Osteoblast (primary cell): ENCODE measurements at places on chromosomes 1 and 21. TPM values are rescaled to one million over a fixed set of nuclear protein-coding genes. Genes with fewer than 3 reads are reported as not detected.
A peak's percentile ranks its signal among the peaks of the same experiment; 100 is the strongest.

DNA sequence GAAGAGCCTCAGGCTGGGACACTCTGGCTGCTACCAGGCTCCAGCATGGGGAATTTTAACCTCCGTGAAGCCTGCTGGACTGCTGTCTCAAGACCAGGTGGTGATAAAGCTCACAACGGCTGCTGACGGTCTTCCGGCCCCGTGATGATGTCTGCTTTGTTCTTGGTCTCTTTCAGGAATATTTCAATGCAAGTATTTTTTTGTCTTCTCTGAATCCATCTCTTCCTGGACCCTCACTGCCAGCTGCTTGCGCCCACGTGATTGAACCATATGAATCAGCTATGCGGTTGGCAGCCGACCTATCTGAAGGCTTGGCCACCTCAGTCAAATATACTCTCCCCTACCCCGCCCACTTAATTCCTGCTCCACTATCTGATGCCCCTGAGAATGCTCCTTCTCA lies 14.6 kb upstream of the SLC6A17 start:
- DNase-seq: no peak

DNA sequence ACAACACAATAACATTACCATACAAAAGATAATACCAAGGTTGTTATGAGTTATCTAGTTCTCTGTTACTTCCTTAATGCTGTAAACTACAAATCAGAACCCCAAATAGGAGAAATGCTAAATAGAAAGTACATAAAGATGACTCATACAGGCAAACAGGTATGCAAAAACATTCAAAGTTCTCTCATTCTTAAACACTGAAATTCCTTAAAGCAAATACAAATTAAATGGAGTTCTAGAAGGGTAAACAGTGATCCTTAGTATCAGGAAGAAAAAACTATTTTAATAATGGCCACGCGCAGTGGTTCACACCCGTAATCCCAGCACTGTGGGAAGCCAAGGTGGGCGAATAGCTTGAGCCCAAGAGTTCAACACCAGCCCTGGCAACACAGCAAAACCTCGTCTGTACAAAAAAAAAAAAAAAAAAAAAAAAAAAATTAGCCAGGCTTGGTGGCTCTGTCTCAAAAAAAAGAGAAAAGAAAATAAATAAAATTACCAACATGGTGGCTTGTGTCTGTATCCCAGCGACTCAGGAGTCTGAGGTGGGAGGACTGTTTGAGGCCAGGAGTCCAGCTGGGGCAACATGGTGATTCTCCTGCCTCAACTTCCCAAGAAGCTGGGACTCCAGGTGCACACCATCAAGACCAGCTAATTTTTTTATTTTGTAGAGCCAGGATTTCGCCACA lies 17.5 kb downstream of the FBXO42 start:
- no peak for DNase-seq

- no peak for DNase-seq
Measured at GRCh38 chr1:211606914-211607753, 28.2 kb upstream of the SLC30A1 start.

GRCh38 chr1:71618191-71618590 lies 537.4 kb upstream of the ZRANB2 start:
- DNase-seq: no peak

DNA sequence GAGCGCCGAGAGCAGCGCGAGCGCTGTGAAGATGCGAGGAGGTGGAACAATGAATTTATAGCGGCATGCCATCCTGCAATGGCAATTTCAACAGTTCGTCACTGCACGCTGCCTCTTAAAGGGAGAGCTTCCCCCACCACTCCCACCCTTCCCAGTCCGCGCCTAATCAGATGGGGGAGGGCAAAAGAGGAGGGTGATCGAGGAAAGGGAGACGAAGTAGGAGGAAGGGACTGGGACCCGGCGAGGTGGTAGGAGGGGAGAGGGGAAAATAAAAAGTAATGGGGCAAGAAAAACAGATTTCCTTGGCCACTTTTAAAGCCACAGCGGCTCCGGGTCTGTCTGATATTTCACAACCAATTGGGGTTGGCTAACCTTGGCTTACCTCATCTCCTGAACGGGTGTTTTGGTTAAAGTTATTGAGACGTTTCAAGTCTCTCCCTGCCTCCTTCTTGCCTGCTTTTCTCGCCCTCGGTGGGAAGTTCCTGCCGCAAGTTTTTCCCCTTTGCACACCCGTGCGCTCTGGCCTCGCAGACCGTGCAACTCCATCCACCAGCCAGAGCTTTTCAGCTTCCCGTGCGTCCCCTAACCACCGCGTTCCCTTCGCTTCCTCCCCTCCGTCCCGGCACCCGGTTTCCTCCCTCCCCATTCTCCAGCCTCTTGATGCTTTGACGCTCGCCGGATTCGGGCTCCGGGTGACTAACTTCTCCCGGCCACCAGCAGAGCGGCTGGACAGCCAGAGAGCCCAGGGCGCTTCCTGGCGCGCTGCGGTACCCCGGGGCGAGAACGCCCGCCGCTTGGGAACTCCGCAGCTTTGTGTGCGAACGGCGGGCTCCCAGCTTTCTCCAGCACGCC lies at the start of gene ADAMTS5:
Gene ADAMTS5 (minus strand): TSS at position 27 of the 852 bp plus-strand sequence. CDS start 697 bp downstream, outside the sequence.
- DNase-seq: peak; percentile 93

DNA sequence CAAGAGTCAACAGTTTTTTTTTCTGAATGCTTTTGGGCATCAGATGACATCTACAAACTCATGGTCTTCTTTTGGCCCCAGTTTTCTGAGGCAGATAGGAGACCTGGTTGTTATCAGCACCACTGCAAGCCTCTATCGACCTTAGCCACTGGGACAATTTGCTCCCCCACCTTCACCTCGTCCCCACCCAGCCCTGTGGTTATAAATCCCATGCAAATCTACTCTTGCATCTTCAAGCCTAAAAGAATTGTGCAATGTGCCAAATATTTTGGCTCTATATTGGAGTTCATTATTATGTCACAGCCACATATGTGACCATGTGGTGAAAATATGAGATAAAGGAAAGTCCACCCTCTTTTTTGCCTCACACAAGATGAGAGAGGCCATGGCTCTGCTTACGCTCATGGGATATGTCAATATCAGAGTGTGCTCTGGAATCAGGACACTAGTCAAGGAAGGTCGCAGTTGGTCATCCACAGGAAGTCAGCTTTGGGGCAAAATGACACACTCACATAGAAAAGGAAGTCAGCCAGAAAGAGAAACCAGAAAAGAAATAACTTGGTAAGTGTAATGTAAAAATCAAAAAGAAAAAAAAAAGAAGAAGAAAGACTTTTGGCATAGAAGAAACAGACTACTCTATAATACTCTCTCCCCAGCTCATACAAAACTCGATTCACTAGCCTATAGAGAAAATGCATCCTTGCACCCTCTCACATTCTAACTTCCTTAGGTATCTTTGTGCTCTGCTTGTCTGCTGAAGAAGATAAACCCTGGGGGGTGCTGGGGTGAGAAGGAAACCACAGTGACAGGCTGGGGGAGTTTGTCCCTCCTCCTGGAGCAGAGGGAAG lies 21.2 kb downstream of the SLC30A10 start:
- no peak for DNase-seq

DNA sequence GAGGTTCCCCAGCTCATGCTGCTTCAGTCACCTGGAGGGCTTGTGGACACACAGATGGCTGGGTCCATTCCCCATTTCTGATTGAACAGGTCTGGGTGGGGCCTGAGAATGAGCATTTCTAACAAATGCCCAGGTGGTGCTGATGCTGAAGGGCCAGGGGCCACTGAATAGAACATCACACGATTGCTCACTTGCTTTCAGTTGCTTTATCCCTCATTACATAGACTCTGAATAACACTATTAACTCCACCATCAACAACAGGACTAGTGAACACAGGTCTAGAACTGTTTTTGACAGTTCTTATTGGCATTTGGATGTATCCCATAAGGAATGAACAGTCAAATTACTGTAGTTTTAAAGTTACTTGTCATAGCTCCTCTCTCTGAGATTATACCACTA lies 12.1 kb downstream of the TRAPPC10 start:
- peak; percentile 22 for DNase-seq

GRCh38 chr1:125085720-125086591 lies 3901.2 kb downstream of the SRGAP2C start:
- DNase-seq: no peak

DNA sequence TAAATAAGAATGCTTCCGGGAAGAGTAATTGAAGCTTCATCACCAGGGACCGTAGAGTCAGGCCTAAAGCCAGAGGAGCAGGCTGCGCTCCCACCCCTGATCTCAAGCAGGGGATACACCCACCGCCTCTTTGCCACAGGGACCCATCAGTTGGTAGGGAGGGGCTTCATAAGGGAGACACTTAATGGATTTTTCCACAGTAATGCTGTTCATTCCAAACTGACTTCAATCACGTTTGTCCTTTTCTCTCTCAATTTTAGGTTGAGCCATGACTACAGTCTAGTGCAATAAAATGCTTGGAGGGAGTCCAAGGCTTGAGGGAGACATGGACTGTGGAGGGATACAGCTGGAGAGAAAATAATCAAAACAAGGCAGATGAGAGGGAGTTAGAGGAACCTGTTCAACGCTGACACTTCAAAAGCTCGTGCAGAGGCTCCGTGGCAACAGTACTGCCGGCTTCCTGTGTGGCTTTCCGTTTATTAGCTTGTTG lies 111.5 kb downstream of the SEC16B start:
- no peak for DNase-seq

DNA sequence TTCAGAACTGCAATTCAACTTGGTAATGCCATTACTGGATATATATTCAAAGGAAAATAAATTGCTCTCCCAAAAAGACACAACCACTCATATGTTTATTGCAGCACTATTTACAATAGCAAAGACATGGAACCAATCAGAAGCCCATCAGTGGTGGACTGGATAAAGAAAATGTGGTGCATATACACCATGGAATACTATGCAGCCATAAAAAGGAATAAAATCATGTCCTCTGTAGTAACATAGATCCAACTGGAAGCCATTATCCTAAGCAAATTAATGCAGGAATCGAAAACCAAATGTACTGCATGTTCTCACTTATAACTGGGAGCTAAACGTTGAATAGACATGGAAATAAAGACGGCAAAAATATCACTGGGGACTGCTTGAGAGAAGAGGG lies 117.0 kb downstream of the MAP3K21 start:
- DNase-seq: no peak

DNA sequence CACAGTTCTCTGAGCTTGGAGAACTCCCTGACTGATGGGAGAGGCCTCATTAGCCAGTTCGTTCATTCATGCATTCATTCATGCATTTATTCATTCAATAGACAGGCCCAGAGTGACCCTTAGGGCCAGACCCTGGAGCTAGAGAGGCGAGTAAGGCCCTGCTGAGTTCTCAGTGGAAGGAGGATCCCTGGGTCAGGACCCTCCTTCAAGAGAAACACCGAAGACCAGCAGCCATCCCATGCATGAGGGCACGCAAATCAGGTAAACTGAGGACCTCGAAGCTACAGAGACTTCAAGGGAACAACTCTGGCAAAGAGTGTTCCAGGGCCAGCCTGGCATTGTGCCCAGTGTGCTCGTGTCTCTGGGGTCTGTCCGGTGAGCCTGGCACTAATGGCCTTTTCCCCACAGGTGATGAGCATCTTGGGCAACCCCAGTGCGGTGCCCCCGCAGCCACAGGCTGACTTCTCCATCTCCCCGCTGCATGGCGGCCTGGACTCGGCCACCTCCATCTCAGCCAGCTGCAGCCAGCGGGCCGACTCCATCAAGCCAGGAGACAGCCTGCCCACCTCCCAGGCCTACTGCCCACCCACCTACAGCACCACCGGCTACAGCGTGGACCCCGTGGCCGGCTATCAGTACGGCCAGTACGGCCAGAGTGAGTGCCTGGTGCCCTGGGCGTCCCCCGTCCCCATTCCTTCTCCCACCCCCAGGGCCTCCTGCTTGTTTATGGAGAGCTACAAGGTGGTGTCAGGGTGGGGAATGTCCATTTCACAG lies 104.8 kb downstream of the PAX7 start:
- peak; percentile 67 for DNase-seq

DNA sequence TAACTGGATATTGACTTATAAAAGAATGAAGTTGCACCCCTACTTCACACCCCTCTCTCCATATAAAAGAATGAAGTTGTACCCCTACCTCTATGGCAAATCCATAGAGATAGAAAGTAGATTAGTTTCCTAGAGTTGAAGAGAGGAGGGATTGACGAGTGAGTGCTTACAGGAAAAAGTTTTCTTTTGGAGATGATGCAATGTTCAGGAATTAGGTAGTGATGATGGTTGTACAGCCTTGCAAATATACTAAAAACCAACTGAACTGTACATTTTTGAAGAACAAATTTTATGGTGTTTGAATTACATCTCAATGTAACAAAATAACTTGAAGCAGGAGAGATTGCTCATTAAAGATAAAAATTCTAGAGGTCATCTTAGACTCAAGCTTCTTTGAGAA lies 272.9 kb downstream of the GPR52 start:
- no peak for DNase-seq

GRCh38 chr1:8989821-8990220 lies 36.4 kb downstream of the SLC2A7 start:
- peak; percentile 57 for DNase-seq

- peak; percentile 71 for DNase-seq
Measured at GRCh38 chr21:43832648-43833047, 32.4 kb upstream of the AGPAT3 start.

LDLRAD1 gene
- total RNA-seq: not detected in 2 replicates

VANGL2 gene
- total RNA-seq: under 0.01 TPM in 1 of 2 replicates, not detected in the other

LMOD1 gene
- total RNA-seq: 17.1 and 21.7 TPM in 2 replicates

PRELP gene
- total RNA-seq: 0.29 and 0.36 TPM in 2 replicates

NR5A2 gene
- total RNA-seq: not detected in 2 replicates

METTL13 gene
- total RNA-seq: 13.0 and 15.3 TPM in 2 replicates

SWT1 gene
- total RNA-seq: 6.9 and 8.0 TPM in 2 replicates

CDCP2 gene
- total RNA-seq: not detected in 2 replicates

NENF gene
- 33.7 and 35.4 TPM in 2 replicates for total RNA-seq

LIN28A gene
- not detected in 2 replicates for total RNA-seq

OR10J5 gene
- total RNA-seq: not detected in 2 replicates

OLIG2 gene
- total RNA-seq: not detected in 2 replicates
